Stimulated activated CD4-positive, alpha-beta T cell treated with anti-CD3 and anti-CD28 coated beads, Interleukin-15, amount 100 ng/mL, for 1 hour (primary cell): ENCODE measurements at places on chromosomes 2 and 18.

DNA sequence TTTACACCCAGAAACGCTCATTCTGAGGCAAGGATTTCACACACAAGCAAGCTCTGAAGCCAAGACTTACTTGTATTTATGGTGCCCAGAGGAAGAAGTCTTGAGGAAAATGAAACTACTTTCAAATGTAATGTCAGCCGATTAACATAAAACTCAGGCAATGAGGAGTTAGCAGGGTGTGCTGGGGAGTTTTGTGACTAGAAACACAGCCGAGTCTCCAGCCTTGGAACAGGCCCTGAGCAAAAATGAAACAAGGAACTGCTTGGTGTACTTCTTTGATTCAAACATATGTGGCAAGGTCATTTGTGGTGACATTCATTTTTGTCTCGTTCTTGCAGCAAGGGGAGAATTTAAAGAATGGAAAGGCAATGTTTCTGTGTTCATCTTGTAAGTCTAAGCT, 4.5 kb downstream of the DYTN start:
- no peak for DNase-seq

DNA sequence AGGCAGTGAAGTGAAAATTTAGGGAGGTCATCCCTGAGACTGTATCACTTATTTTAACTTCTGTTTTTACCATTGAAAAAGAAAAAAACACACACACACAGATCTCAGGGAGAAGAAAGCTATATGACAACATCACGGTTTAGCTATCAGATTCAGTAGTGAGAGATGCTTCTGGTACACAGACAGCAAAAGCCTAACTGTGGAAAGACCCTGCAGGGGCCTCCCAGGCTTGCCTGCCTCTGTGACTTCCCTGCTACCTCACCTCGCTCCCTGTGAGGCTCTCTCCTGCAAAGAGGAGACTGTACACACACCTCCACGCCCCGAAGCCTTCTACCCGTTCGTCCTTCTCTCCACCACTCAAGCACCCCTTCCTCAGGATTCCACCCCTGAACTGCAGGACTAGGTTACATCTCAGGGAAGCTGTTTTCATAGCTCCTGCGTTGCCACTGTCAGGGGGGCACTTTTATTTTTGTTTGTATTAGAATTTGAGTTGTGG, 86.3 kb downstream of the EPB41L3 start:
- no peak for DNase-seq

- no peak for DNase-seq
Measured at GRCh38 chr2:196131949-196132925, 39.1 kb downstream of the STK17B start.

- DNase-seq: no peak
Measured at GRCh38 chr2:172775319-172775718, 39.7 kb downstream of the RAPGEF4 start.
